ENCODE measurements at places on chromosomes 11 and 22.

DNA sequence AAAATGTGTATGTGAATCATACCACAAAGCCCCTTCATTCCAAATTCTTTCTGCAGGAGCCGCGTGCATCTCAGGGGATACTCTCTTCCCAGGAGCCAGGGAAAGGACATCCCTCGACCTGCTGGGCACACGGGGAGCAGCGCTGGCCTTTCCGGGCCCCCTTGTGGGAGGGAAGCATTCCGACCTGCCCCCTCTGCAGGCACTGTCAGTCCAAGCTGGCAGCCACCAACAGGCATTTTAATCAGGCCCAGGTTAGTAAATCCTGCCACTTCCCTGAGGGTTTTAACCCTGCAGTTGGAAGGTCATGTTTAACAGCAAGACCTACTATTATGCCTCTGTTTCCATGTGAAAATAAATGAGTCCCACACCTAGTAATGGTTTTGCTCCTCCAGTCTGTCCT is 391.5 kb downstream of the SHANK2 start:
- DNase-seq = no peak

DNA sequence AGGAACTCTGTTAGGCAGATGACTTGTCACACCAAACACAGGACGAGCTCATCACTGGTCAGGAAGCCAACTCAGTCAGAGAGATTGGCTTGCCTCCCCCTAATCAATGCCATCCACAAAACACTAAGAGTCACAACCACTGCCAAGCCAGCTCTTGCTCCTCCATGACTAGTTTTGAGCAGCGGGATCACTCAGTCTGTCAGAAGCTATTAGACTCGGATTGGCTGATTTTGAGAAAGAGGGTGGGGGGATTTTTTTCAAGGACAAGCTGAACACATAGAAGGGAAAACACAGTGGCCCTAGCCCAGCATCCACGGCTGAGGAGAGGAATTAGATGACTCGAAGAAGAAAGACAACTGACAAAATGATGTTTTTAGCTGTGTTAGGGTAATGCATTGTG is 55.9 kb downstream of the SEZ6L start:
- DNase-seq = no peak

DNA sequence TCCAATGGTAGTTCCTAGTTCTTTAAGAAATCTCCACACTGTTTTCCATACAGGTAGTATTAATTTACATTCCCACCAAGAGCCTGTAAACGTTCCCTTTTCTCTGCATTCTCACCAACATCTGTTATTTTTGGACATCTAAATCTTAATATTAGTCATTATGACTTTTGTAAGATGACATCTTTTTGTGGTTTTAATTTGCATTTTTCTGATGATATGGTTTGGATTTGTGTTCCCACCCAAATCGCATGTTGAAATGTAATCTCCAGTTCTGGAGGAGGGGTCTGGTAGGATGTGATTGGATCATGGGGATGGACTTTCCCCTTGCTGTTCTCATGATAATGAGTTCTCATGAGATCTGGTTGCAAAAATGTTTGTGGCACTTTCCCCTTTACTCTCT is 89.0 kb downstream of the MUC15 start:
- DNase-seq = no peak

- DNase-seq = no peak
Observed at GRCh38 chr11:112161012-112161411, 2.9 kb downstream of the IL18 start.

- DNase-seq = no peak
Observed at GRCh38 chr22:49825944-49826602, 1.6 kb downstream of the BRD1 start.

- DNase-seq = no peak
Observed at GRCh38 chr11:76699451-76700091, 29.0 kb upstream of the LRRC32 start.

- no peak for DNase-seq
Observed at GRCh38 chr11:81839976-81840375, 893.7 kb downstream of the FAM181B start.

DNA sequence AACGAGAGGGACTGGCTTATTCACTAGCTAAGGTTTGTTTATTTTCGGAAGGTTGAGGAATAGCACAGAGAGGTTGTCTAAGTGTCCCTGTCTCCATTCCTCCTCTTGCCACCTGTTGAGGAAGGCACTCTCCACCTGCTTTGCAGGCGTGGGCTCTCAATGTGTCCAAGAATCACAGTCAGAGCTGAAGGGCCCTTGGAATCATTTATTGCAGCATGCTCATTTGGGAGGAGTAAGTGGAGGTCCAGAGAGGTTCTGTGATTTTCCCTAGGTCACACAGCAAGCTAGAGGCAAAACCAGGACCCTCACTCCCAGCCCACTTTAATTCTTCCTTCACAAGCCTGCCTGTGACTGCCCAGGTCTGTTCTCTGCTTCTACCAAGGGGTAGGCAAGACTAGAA is 21.3 kb downstream of the ZBTB16 start:
- DNase-seq = no peak

DNA sequence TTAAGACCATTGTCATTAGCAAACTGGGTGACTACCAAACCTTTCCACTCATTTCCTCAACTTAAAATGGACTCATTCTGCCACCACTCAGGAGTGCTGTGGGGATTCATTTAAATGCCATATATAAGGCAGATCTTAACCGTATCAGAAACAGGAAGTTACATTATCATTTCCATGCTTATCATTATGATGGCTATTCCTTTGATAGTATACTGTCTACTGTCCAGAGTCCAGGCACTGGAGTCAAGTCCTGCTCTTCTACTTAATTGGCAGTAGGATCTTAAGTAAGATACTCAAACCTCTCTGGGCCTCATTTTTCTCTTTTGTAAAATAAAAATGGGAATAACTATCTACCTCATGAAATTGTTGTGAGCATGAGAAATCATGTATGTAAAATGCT is 8.4 kb upstream of the NAV2 start:
- no peak for DNase-seq

- DNase-seq = no peak
Observed at GRCh38 chr11:99079576-99079975, 58.8 kb downstream of the CNTN5 start.

DNA sequence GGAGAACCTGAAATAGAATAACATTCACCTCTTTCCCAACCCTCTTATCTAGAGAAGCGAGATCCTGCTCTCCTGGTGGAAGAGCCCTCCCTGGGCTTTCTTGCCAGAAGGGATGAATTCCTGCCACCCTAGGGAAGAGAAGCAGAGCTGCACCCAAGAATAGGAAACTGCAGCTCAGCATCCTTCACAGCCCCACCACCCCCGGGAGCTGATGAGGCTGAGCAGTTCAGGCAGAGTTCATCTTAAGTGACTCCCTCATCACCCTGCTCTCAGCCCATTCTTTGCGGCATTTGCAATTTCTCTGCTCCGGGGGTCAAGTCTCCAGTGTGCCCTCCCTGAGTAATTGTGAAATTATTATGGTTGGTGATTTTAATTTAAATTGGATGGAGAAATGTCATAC is 514.9 kb downstream of the BUD13 start:
- DNase-seq = no peak

DNA sequence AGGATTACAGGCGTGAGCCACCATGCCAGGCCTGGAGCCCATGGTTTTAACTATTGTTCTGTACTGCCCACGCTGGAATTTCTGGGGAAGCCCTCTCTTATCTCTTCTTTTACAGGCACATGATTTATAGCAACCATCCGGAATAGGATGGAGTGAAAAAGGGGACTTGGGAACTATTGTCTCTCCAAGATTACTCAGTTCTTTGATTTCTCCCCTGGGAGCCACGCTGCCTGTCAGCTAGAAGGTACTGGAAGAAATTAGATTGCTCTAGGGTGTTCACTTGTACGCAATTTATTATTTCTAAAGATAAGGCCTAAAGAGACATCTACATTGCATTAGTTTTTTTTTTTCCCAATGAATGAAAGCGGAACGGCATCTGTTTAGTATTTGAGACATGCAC is 65.6 kb upstream of the PTPRJ start:
- no peak for DNase-seq

DNA sequence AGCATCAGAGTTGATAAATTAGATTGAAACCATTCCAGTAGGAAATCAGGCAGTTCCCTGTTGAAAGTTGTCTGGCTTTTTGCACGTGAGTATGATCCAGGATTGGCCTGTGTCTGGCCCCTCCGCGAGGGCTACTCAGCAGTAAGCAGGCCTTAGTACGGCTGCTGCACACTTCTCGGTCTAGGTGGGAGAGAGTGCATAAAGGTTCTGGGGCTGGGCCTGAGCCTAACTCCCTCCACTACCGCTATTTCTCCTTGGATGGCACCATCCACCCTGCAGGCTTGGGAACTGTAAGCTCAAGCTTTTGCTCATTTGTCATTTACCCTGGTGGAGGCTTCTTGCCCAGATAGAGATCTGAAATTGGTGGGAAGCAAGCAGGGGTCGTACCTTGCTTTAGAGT is 22.0 kb downstream of the TUB start:
- no peak for DNase-seq

GRCh38 chr22:47994601-47995263 is 1232.3 kb downstream of the TBC1D22A start:
- no peak for DNase-seq

DNA sequence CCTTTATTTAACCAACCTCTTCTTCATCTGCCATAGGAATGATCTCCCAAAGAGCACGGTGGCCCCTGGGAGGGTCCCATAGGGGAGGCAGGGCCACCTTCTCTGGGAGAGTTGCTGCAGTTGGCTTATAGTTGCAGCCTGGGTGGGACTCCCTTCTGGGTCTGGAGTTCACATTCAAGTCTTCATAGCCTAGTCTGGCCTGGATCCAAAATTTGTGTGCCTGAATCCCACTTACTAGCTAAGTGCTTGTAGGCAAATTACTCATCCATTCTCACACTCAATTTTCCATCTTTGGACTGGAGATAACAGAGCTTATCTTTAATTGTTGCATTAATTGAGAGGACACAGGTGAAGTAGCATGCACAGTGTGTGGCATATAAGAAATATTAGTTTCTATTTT is 163.6 kb downstream of the GRIK4 start:
- DNase-seq = no peak

DNA sequence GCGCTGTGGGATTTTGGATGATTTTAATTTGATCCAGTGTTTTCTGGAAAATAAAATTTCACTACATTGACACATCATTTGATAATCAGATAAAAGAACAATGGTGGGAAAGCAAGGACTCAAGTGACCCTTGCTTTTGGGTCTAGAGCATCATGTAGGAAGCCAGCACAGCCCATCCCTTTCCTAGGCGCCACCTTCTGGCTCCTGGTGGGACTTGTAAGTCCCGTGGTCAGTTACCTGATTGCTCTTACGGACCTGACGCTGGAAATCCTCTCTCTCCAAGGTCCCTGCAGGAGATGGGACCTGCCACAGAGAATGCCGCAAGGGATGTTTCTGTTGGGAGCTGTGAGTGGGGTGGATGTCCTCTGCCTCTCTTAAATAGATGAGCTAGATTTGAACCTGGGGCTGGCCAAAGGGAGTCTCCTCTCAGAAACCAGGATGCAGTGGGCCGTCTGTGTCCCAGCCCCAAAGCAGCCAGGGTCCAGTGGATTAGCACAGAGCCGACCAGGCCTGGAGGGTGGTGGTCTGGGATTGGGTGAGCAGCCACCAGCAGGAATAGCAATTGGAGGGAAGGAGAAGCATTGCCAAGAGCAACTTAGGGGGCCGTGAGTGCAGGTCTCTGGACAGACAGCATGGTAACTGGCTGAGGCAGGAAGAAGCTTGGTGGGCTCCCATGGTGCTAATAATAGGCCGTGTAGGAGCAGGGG is 21.7 kb downstream of the TIMP3 start:
- no peak for DNase-seq

GRCh38 chr11:75626889-75627529 is 41.8 kb downstream of the MAP6 start:
- no peak for DNase-seq

- DNase-seq = no peak
Observed at GRCh38 chr11:96084610-96085318, 160.9 kb upstream of the MTMR2 start.

DNA sequence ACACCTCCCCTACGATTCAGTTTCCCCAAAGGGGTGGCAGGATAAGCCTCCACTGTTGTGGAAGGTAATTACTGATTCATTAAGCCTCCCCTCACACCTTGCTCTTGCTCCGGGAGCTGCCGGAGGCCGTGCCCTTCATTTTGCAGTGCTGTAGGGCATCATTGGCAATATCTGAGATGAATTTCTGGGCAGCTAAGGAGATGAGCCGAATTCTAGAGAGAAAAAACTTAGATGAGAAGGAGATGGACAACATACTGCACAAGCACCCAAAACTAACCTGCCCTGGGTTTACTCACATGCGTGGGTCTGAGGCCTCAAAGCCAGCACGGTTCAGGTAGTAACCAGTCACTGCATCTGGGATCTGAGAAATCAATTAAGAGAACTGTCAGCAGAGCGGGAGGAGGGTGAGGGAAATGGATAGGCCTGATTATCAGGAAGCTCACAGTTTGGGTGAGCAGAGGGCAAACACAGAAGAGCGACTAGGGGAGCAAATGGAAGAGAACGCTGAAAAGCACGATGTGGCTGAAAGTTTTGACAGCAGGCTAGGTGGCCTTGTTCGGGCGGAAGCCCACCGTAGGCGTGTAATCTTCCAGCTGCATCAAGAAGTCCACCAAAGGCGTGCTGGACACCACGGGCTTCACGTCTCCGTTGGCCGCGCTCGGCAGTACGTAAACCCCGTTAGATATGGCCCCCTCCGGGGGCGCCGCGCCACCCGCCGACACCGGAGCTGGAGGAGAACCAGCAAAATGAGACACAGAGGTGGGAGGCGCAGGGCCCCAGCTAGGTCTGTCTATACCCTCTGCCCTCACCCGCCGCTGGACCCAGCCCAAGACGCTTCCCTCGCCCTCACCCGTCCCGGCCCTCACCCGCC is 689 bp downstream of the TAF10 start:
- no peak for DNase-seq

DNA sequence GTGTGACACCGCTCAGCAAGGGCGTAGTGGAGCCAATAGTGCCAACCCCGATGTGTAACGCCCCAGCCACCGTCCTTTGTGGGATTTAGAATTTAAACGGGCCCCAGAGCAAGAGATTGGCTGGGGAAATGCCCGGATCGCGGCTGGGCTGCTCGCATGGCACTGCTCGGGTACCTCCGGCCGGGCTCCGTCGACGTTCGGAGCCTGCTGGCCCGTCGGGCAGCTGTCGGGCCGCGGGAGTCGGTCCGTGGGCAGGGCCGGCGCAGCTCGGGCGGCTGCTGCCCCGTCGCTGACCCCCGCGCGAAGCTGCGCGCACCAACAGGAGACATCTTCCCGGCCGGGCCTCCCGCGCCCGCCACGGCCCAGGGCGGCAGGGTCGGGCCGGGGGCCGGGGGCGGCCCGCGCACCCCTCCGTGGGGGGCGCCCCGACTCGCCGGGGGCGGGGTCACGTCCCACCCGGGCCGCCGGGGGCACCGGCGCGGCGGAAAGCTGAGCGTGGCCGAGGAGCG is 1.3 kb upstream of the KDM2A start:
- no peak for DNase-seq
